ENCODE measurements at places on chromosomes 2 and 18. TPM values are rescaled to one million over a fixed set of nuclear protein-coding genes. Genes with fewer than 3 reads are reported as not detected.

DNA sequence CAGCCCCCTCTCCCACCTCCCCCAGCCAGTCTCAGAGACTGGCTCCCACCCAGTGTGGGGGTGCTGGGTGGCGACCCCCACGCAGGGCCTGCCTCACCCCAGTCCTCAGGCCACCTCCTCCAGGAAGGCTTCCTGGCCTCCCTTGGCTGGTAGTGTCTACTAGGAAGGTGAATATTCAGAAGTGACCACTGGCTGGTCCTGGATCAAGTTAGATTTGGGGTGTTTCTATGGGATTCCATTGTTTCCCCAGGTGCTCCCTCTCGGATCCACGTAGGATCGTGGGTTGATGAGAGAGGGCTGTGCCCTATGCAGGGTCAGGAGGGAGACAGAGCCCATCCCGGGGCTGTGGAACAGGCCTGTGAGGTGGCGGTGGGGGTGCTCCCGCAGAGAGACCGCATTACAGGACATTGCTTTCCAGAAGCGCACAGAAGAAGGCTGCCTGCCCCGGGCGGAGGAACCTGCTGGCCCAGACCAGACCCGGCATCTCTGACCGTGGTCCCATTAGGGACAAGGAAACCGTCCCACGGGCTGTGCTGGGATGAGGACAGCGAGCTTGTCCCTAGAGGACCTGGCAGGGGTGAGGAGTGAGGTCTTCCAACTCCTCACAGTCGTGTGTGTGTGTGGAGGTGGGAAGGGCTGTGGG is 3.3 kb downstream of the PDCD1 start:
- H3K4me3 ChIP-seq = no peak overlapping the region
- peak; percentile 67 for DNase-seq
- H3K4me1 ChIP-seq = peaks cover 12% of the 10 kb centered on the region
- no peaks in the 10 kb centered on the region for H3K36me3 ChIP-seq

GRCh38 chr18:49959176-49959575 is 145.8 kb upstream of the ACAA2 start:
- no peak for DNase-seq
- no peak overlapping the region for H3K27ac ChIP-seq
- no peaks in the 10 kb centered on the region for H3K27me3 ChIP-seq

DNA sequence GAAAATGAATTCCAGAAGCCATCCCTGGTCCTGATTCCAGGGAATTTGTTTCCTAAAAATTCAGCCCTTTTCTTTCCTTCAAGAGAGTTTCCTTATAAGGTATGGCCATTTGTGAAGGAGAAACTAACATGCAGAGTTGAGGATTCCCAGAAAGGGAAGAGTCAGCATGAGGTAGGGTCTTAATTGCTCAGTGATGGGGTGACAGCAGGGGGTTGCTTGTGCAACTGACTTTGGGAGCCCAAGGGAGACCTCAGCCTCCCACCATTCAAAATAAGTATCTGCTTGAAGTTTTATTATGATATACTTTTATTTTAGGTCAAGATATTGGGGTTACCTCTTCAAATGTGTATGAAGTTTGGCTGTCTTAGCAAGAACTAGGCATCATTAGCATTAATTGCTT is 74.9 kb upstream of the CELF4 start:
- no peak for DNase-seq
- H3K4me3 ChIP-seq = no peak overlapping the region
- no peaks in the 10 kb centered on the region for H3K4me1 ChIP-seq
- H3K27ac ChIP-seq = no peak overlapping the region
- no peaks in the 10 kb centered on the region for H3K36me3 ChIP-seq

DNA sequence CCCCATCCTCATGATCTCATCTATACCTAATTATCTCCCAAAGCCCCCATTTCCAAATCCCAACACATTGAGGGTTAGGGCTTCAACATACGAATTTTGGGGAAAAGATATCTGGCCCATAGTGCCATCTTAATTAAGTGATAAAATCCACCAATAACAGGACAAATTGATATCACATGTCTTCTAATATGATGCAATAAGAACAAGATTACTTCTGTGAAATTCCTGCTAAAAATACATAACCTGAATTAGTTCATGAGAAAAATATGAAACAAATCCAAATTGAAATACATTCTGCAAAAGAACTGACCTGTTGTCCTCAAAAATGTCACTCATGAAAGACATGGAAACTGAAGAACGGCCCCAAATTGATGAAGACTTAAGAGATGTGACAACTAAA is 28.8 kb downstream of the FOXI3 start:
- no peaks in the 10 kb centered on the region for H3K4me1 ChIP-seq
- no peaks in the 10 kb centered on the region for H3K27me3 ChIP-seq
- no peak overlapping the region for H3K27ac ChIP-seq
- H3K36me3 ChIP-seq = no peaks in the 10 kb centered on the region
- H3K4me3 ChIP-seq = no peak overlapping the region

GRCh38 chr2:24050041-24050979 is 769 bp downstream of the FKBP1B start:
- H3K4me3 ChIP-seq = peak overlapping the region; percentile 59
- H3K36me3 ChIP-seq = no peaks in the 10 kb centered on the region

GRCh38 chr2:77521931-77522470 is at the start of gene LRRTM4:
LRRTM4 (minus strand) TSS chr2:77522376.
- H3K36me3 ChIP-seq = no peaks in the 10 kb centered on the region
- DNase-seq = no peak
- H3K4me1 ChIP-seq = no peaks in the 10 kb centered on the region
- H3K27ac ChIP-seq = no peak within 1 kb of the TSS
- no peaks in the 10 kb centered on the region for H3K27me3 ChIP-seq

- no peaks in the 10 kb centered on the region for H3K36me3 ChIP-seq
- no peaks in the 10 kb centered on the region for H3K27me3 ChIP-seq
- peak; percentile 25 for DNase-seq
- H3K27ac ChIP-seq = no peak overlapping the region
- H3K4me3 ChIP-seq = no peak overlapping the region
- no peaks in the 10 kb centered on the region for H3K4me1 ChIP-seq
Observed at GRCh38 chr2:111175615-111176014, 54.9 kb downstream of the BCL2L11 start.

DNA sequence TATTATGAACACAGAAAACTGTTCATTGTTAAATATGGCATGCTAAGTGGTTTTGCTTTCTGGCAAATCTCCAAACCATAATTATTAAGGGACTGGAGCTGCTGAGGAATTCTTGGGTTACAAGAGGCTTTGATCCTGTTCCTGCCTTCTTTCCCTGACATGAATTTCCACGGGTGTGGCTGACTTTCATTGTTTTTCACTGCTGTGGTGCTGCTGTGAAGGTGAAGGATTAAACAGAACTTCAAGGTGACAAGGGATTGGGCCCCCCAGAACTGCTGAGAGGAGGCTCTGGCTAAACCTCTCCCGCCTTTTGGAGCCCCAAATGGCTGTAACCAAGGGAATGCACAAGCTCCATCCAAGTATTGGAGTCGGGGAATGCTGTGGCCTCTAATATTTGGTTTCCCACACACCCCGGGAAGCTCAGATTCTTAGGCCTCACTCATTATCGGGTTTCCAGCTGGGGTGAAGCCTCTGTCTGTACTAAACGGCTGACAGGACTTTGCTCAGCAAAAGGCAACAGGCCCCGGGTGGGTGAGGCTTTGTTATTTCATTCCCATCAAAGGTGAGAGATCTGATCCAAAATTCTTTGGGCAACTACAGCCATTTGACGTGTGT is 29.0 kb upstream of the ZFP36L2 start:
- H3K4me3 ChIP-seq = no peak overlapping the region
- peaks cover 8% of the 10 kb centered on the region for H3K36me3 ChIP-seq
- H3K27ac ChIP-seq = no peak overlapping the region

- no peak overlapping the region for H3K27ac ChIP-seq
- H3K36me3 ChIP-seq = no peaks in the 10 kb centered on the region
- peaks cover 6% of the 10 kb centered on the region for H3K4me1 ChIP-seq
- no peaks in the 10 kb centered on the region for H3K27me3 ChIP-seq
Observed at GRCh38 chr2:234405462-234405861, 91.4 kb downstream of the ARL4C start.

DNA sequence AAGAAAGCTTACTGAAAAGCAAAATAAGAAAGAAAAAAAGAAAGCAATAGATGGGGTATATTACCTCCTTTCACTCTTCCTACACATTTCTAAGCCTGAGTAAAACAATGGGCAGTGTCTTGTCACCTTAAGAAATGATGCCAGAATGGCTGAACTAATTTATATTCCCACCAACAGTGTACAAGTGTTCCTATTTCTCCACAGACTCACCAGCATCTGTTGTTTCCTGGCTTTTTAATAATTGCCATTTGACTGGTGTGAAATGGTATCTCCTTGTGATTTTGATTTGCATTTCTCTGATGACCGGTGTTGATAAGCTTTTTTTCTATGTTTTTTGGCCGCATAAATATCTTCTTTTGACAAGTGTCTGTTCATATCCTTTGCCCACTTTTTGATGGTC is 98.4 kb downstream of the SPHKAP start:
- no peaks in the 10 kb centered on the region for H3K36me3 ChIP-seq
- no peak for DNase-seq
- H3K27ac ChIP-seq = no peak overlapping the region
- no peaks in the 10 kb centered on the region for H3K4me1 ChIP-seq
- H3K4me3 ChIP-seq = no peak overlapping the region

GRCh38 chr2:111688482-111688881 is 195.5 kb downstream of the ANAPC1 start:
- H3K27me3 ChIP-seq = no peaks in the 10 kb centered on the region
- no peak overlapping the region for H3K27ac ChIP-seq
- DNase-seq = no peak
- no peaks in the 10 kb centered on the region for H3K4me1 ChIP-seq

- H3K27ac ChIP-seq = no peak overlapping the region
- H3K27me3 ChIP-seq = no peaks in the 10 kb centered on the region
- no peaks in the 10 kb centered on the region for H3K36me3 ChIP-seq
- no peak for DNase-seq
- H3K4me1 ChIP-seq = no peaks in the 10 kb centered on the region
Observed at GRCh38 chr2:76080154-76080553, 369.4 kb upstream of the GCFC2 start.

DNA sequence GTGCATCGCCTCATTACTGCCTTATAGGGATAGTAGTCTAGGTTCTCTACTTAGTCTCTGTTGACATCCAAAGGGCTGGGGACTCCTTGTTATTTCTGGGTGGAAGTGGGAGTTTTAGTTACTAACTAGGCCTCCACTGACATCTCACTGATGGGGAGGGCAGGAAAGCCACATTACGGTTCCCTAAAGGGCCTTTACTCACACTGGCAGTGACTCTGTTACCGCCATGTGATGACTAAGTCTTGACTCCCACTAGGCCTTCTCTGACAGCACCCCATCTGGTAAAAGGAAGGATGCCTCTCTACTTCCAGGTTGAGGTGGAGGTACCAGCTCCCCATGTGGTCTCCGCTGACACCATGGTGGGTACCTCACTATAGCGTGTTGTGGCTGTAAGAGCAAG is 14.0 kb upstream of the BCL2L11 start:
- H3K4me3 ChIP-seq = no peak overlapping the region
- no peaks in the 10 kb centered on the region for H3K4me1 ChIP-seq
- no peak for DNase-seq

GRCh38 chr2:68906716-68907115 is 35.5 kb upstream of the BMP10 start:
- no peaks in the 10 kb centered on the region for H3K36me3 ChIP-seq
- DNase-seq = no peak

DNA sequence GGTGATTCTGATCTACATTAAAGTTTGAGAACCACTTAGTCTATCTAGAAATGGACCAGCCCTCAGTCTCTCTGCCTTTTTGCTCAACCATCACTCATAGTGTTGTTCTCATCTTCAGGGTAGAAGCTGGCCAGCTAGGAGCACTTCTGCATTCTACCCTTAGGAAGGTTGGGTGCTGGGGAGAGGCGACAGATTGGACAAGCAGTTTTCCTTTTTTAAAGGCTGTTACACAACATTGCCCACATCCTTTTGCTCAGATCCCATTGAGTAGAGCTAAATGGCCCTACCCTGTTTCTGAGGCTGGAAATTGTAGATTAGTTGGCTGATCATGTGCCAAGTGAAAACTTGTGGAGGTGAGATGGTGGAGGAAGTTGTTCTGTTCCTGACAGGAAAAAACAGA is 35.6 kb downstream of the OSBPL6 start:
- no peaks in the 10 kb centered on the region for H3K27me3 ChIP-seq
- H3K27ac ChIP-seq = no peak overlapping the region
- no peaks in the 10 kb centered on the region for H3K36me3 ChIP-seq
- no peak for DNase-seq
- no peaks in the 10 kb centered on the region for H3K4me1 ChIP-seq
- no peak overlapping the region for H3K4me3 ChIP-seq

GRCh38 chr2:47008381-47009252 is 93.0 kb upstream of the MCFD2 start:
- no peak for DNase-seq
- H3K27ac ChIP-seq = no peak overlapping the region
- H3K4me1 ChIP-seq = peaks cover 24% of the 10 kb centered on the region

DNA sequence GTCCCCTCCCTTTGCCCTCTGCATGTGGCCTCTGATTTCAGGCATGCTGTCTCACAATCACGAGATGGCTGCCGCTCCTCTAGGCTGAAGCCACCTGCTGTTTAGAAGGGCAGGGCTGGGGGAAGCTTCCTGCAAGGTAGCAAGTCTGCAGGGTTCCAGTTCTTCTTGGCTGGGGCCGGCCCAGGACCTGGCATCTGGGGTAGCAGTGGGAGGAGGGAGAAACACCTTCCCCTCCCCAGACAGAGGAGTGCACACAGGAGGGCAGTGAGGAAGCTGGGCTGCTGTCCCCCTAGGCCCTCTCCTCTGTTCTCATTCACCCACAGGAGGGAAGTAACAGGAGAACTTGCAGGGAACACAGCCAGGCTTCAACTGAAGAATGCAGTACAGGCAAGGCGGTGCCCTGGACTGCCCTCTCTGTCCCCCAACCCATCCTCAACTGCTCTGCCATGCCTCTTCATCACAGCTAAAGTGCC is 345.9 kb upstream of the HS6ST1 start:
- H3K36me3 ChIP-seq = no peaks in the 10 kb centered on the region
- peak; percentile 55 for DNase-seq
- no peaks in the 10 kb centered on the region for H3K4me1 ChIP-seq
- H3K4me3 ChIP-seq = no peak overlapping the region
- H3K27ac ChIP-seq = no peak overlapping the region

- H3K4me3 ChIP-seq = no peak overlapping the region
- H3K36me3 ChIP-seq = no peaks in the 10 kb centered on the region
- H3K27me3 ChIP-seq = no peaks in the 10 kb centered on the region
- no peaks in the 10 kb centered on the region for H3K4me1 ChIP-seq
- DNase-seq = no peak
- no peak overlapping the region for H3K27ac ChIP-seq
Observed at GRCh38 chr2:157267476-157267875, 10.0 kb downstream of the GALNT5 start.

TMEM17 gene
- total RNA-seq = 0.51 TPM

STRADB gene
- total RNA-seq = 19.1 TPM

NEU2 gene
- total RNA-seq = not detected

CCDC150 gene
- total RNA-seq = 3.7 TPM

PEX13 gene
- total RNA-seq = 23.6 TPM

CPLX4 gene
- not detected for total RNA-seq

NT5DC4 gene
- 1.8 TPM for total RNA-seq

RND3 gene
- total RNA-seq = 80.5 TPM

FECH gene
- 19.0 TPM for total RNA-seq

NOSTRIN gene
- 3.7 TPM for total RNA-seq

RBM43 gene
- 10.4 TPM for total RNA-seq

HRH4 gene
- 0.67 TPM for total RNA-seq

PIEZO2 gene
- 10.9 TPM for total RNA-seq

STPG4 gene
- not detected for total RNA-seq

SPDYA gene
- total RNA-seq = 1.9 TPM
